ENCODE measurements at places on chromosomes 2 and 18. TPM values are rescaled to one million over a fixed set of nuclear protein-coding genes. Genes with fewer than 3 reads are reported as not detected.

Gene CAVIN2
- not detected for total RNA-seq

Gene MAB21L4
- not detected for total RNA-seq

Gene ADGRF3
- 6.5 TPM for total RNA-seq

Gene TANC1
- total RNA-seq: 0.52 TPM

Gene PHLPP1
- total RNA-seq: 2.7 TPM

Gene ITPRIPL1
- 39.2 TPM for total RNA-seq

Gene TSPYL6
- total RNA-seq: not detected

Gene WIPF1
- 378 TPM for total RNA-seq

Gene MARCO
- not detected for total RNA-seq

Gene PID1
- not detected for total RNA-seq

Gene PLCL1
- 1.6 TPM for total RNA-seq

Gene UCN
- total RNA-seq: 2.8 TPM

Gene CRYBA2
- total RNA-seq: not detected

Gene LAMA3
- 0.20 TPM for total RNA-seq

Gene CKAP2L
- total RNA-seq: 78.1 TPM

Gene BAZ2B
- total RNA-seq: 13.0 TPM

Gene MFSD2B
- not detected for total RNA-seq

Gene PROC
- not detected for total RNA-seq

Gene FHL2
- 3.6 TPM for total RNA-seq

Gene INPP5D
- total RNA-seq: 138 TPM

Gene ACTG2
- not detected for total RNA-seq

Gene OSR1
- total RNA-seq: not detected

Gene STARD6
- total RNA-seq: not detected

Gene CYP27A1
- 0.08 TPM for total RNA-seq

Gene SEMA4F
- 6.5 TPM for total RNA-seq

Gene CMPK2
- 94.3 TPM for total RNA-seq

Gene PARD3B
- 0.77 TPM for total RNA-seq

Gene SERPINB3
- not detected for total RNA-seq

Gene CDH20
- total RNA-seq: not detected

Gene ARMC9
- total RNA-seq: 0.45 TPM

Gene NCK2
- total RNA-seq: 73.3 TPM

Gene LIPG
- 0.15 TPM for total RNA-seq

Gene IL1B
- not detected for total RNA-seq

Gene IL1RL2
- not detected for total RNA-seq

Gene MC5R
- not detected for total RNA-seq

Gene SPOPL
- 10.4 TPM for total RNA-seq

Gene SLC5A7
- total RNA-seq: not detected

Gene ZBTB7C
- total RNA-seq: 0.15 TPM

Gene AKAIN1
- not detected for total RNA-seq

Gene IL1RN
- 0.48 TPM for total RNA-seq

Gene DHRS9
- total RNA-seq: not detected

Gene VWC2L
- not detected for total RNA-seq

Gene NGEF
- not detected for total RNA-seq

Gene UGT1A3
- not detected for total RNA-seq

Gene RPRM
- not detected for total RNA-seq

Gene REEP1
- total RNA-seq: 0.17 TPM

Gene RFX8
- 2.8 TPM for total RNA-seq
